Cerebellum (tissue), 4 donors: ENCODE measurements at places on chromosomes 6 and 20. TPM values are rescaled to one million over a fixed set of nuclear protein-coding genes. Genes with fewer than 3 reads are reported as not detected.

The VWA7 gene
- total RNA-seq: 0.36 TPM

- DNase-seq: no peak
These were observed 51.1 kb downstream of the RALGAPB start for GRCh38 chr20:38523697-38524096.

The SESN1 gene
- total RNA-seq: 38.7 TPM

DNA sequence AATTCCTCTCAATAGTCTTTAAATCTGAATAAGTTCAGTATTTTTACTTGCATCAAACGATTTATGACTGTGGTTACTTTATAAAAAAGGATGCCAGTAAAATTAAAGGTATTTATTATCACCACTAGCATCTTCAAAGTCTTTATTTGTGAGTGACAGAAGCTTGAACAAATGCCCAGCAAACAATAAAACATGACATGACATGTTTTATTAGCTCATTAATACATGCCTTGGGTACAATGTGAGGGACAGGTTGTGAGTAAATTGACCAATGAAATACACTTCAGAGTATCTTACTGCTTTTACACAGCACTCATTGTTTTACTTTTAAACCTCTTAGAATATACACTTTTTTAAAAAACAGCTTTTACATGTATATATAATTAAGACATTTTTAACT, 113.4 kb upstream of the BEND3 start:
- DNase-seq: no peak
